ENCODE measurements at places on chromosomes 2 and 18.

- no peak for DNase-seq
Measured at GRCh38 chr2:213149294-213149875, 2.0 kb downstream of the IKZF2 start.

DNA sequence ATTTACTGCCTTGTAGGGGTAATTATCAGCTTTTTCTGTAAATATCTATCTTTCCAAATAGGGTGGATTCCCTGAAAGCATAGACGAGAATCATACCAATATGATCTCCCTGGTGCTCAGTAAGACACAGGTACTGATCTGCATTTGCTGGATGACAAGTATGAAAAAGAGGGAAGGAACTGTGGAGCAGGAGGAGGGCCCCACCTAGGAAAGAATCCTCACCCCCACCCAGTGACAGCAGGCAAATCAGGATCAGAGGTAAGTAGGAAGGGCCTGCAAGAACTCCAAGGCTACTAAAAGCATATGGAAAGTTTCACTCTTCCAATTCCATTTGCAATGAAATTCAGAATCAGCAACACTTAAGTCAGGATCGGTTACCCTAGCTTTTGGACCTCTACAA, 42.3 kb downstream of the METTL8 start:
- no peak for DNase-seq

DNA sequence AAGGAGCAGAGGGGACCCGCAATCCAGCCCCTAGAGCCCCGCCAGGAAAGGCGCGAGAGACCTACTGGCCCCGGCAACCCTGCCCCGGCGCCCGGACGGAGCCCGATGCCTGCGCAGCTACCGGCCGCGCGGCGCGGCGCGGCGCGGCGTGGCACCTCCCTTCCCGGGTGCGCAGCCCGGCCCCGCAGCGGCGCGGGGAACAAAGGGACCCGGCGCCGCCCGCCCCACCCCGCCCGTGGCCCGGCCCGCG, 307 bp downstream of the CDH2 start:
- DNase-seq = no peak

- no peak for DNase-seq
Measured at GRCh38 chr2:165698444-165698884, 95.6 kb downstream of the GALNT3 start.

GRCh38 chr2:236014408-236015131, 153.6 kb downstream of the GBX2 start:
- no peak for DNase-seq

DNA sequence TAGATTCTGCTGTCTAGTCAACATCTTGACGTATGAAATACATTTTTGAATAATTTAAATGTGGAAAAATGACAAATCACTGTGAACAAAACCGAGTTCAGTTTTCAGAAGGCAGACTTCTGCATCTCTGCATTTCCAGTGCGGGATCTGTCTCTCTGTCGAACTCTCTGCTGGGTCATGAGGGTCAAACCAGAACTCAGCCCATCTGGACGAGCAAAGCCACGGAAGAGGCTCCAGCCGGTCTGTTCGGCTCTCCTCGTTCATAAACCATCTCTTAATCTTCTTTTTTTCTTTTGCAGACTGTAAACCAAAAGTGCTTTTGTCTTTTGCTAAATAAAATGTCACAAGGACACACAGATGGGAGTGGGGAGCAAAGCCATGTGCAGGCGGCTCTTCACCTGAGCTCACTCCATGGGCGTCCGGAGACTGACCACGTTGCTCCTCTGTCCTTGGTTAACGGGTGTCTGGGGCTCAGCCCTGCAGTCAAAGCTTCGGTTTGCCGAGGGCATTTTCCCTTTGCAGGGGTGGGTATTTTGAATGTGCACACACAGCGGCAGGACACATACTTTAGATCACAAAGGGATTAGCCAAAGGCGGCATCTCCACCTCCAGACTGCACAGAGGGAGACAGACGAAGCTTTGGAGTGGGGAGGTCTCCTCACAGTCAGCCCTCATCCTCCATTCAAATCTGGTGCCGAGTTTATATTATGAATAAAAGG, 737.9 kb upstream of the SALL3 start:
- no peak for DNase-seq
